ENCODE measurements at places on chromosomes 4 and X. TPM values are rescaled to one million over a fixed set of nuclear protein-coding genes. Genes with fewer than 3 reads are reported as not detected.

KDR gene
- total RNA-seq: 13.2 TPM

DNA sequence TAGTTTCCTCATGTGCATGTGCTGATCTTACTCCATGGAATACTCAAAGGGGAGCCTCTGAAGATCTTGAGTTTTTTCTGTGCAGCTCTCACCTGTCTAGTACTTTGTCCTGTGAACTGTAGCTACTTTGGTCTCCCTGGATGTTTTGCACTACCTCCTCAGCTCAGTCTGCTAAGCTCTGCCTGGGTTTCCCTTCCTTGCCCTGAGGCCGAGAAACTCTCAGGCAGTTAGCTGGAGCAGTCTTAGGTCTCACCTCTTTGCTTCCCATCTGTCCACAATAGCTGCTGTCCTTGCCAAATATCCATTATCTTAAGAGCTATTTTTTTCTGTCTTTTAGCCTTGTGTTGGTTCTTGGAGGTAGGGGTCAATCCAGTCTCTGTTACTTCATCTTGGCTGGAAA lies 11.6 kb downstream of the THAP6 start:
- DNase-seq: no peak

DNA sequence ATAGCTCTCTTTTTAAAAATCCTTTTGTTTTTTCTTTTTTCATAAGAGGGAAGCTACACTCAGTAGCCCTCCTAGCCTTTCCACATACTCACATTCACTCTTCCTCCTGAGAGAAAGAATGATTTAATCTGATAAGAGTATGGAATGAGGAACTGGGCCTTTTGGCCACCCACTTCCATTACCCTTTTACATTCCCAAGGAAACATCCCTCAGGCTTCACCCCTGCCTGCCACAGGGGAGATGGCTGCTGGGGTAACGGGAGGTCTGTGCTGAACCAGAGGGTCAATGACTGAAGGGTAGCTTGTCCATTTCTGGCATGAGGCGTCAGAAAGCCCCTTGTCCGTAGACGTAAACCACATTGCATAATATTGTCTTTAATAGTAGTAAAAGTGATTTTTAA lies 67.2 kb upstream of the CCSER1 start:
- no peak for DNase-seq

DNA sequence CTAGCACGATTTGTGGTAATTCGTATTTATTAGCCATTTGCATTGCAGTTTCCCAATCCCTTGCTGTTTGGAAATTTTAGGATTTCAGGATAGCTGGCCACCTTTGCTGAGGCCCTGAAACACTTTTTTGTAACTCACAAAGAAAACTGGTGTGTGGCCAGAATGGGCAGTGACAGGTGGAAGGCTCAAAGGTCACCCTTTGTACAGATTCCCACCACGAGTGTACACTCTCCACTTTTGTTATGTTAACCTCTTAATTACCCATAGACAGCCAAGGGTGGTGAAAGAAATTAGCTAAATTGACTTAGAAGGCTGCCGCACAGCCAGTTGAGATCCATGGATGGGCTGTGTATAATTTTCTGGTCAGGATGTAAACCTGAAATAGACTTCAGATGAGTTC lies 109.7 kb upstream of the ARX start:
- no peak for DNase-seq

DNA sequence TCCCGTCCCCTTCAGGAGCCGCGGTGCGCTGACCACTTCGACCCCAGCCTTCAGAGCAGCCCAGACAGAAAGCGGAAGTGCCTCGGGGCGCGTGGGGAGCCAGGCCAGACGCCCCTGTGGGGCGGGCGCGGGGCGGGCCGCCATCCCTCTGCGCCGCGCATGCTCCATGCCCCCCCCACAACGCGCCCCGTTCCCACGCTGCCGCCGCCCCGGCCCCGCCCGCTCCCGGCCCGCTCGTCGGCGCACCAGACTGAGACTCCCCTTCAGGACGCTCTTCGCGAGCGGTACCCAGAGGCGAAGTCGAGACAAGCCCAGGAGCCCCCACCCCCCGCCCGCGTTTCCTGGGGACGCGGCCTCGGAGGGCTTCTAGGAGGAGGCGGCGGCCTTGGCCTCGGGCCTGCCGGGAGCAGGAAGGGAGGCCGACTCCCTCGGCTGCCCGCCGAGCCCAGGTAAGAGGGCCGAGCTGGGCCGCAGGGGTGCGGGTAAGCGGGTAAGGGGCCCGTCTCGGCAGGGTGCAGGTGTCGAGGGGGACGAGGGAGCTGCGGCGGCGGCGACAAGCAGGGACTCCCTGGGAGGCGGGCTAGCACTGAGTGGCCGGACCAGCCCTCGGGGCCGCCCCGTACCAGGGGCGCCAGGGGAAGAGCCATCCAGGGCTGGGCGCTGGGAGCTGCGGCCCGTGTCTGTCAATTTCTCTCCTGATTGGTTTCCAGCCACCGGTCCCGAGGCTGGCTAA lies at the start of gene ZFP92:
TSS of gene ZFP92 (plus strand) at position 218 of the 733 bp plus-strand sequence. CDS start 6,851 bp downstream, outside the sequence.
- no peak for DNase-seq

- peak; percentile 89 for DNase-seq
Measured at GRCh38 chr4:48913346-48913745, 6.8 kb upstream of the OCIAD2 start.

GRCh38 chr4:184329659-184330400 lies 112.2 kb upstream of the ENPP6 start:
- peak; percentile 81 for DNase-seq
